ENCODE measurements at places on chromosomes 6 and 20.

- no peak for DNase-seq
These were observed 25.2 kb upstream of the QKI start for GRCh38 chr6:163389354-163389753.

GRCh38 chr6:110567957-110568696 is 91.7 kb upstream of the SLC22A16 start:
- DNase-seq, result no peak

GRCh38 chr20:10177326-10177725 is 41.3 kb upstream of the SNAP25 start:
- DNase-seq, result no peak

DNA sequence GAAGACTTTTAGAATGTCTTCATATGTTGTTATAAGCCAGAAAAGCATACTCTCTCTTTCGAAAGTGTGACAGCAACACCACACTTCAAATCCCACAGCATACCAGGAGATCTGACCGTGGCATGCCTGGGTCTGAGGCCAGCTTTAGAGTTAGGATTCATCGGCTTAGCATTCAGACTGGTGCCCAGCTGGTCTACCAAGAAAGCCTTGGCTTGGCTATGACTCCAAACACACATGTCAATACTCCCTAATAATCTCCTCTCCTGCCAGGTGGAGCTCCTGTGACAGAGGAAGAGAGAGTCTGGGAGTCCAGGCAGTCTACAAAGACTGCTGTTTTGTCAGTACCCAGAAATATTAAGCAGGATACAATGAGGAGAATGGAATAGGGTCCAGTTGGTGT is 77.1 kb upstream of the MAN1A1 start:
- DNase-seq, result no peak

DNA sequence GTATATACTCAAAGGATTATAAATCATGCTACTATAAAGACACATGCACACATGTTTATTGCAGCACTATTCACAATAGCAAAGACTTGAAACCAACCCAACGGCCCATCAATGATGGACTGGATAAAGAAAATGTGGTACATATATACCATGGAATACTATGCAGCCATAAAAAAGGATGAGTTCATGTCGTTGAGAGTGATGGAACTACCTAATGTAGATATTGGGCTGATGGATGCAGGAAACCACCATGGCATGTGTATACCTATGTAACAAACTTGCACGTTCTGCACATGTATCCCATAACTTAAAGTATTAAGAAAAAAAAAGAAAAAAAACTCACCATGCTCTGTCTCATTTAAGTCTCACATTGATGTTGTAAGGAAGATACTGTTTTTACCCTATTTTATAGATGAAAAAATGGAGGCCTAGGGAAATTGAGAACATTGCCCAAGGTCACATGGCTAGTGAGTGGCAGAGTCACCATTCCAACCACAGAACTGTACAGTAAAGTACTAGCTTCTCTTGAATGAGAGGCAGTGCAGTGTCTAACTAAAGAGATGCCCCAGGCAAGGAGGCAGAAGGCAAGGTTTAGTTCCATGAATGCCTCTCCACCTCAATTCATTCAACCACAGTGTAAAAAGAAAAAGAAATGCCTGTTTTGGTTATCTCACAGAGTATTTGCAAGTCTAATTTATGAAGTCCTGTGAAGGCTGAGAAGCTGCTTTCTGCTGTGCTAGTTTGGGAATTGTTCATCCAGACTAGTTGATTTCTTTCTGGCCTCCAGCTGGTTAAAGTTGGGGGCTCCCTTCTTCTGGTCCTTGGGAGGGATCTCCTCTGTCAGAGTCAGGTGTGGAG is 68.2 kb downstream of the FIG4 start:
- DNase-seq, result no peak

DNA sequence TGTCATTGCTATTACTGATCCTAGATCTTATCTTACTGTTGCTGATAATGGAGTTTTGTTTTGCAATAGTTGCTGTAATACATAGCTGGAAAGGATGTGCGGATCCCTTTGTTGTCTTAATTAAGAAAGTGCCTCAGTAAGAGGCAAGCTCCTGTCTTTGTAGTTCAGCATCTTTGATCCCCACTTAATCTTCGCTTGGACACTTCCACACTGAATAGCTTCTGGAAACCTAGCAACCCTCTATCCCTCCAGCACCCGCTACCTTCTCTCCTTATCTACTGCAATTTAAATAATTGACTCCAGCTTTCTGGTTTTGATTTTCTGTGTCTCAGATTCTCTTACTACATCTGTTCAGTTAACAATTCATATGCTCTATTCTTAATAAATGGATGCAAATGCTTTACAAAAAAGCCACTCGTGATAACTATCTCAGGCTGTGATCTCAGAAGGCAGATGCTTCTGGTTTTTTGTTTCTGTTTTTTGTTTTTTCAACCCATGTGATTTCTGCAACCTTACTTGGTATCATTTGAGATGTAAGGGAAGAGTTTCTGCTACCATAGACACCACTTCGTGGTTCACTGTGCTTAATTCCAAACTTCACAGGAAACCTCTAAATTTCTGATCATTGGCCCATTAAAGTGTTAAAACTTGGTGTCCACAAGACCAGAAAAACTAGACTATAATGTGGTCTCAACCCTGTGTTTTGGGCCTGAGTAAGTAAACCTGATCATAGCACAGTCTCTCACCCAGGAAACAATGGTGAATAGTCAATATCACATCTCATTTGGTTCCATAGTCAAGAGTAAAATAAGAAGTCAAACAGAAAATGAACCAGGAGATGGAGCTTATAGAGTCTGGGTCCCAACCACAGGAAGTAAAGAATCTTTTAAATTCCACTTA is 352.1 kb upstream of the SOX4 start:
- DNase-seq, result no peak

GRCh38 chr20:15162079-15162647 is 824.8 kb upstream of the FLRT3 start:
- no peak for DNase-seq

DNA sequence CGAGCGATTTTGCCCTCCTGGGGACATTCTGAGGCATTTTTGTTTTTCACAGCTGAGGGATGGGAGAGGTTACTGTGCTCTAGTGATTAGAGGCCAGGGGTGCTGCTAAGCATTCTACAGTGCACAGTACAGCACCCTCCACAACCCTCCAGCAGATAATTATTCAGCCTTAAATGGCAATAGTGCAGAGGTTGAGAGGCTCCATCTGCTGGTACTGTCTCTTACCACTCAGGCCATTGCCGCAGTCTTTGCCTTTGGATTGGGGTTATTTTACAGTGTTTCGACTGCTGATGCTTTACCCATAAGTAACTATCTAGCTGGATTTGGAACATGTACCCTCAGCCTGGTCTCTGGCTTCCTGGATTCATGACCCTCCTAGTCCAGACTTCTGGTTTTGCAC is 705.3 kb downstream of the KIF16B start:
- no peak for DNase-seq

- no peak for DNase-seq
These were observed 34.0 kb downstream of the MYH7B start for GRCh38 chr20:34989670-34990069.

DNA sequence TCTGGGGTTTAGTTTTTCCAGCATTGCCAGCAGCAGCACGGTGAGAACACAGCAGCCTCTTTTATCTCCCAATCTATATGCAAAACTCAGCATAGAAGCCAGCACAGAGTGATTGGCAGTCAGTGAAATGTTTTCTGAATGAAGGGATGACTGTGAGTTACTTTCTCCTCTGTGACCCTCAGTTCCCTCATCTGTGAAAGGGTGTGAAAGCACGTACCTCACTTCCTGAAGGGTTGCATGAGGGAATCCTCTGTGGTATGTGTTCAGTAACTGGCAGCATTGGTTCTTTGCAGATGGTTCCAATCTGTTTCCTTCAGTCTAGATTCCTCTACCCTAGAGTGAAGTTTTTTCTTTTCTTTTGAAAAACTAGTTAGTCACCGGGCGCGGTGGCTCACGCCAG is 40.0 kb downstream of the EFCAB8 start:
- DNase-seq, result no peak

DNA sequence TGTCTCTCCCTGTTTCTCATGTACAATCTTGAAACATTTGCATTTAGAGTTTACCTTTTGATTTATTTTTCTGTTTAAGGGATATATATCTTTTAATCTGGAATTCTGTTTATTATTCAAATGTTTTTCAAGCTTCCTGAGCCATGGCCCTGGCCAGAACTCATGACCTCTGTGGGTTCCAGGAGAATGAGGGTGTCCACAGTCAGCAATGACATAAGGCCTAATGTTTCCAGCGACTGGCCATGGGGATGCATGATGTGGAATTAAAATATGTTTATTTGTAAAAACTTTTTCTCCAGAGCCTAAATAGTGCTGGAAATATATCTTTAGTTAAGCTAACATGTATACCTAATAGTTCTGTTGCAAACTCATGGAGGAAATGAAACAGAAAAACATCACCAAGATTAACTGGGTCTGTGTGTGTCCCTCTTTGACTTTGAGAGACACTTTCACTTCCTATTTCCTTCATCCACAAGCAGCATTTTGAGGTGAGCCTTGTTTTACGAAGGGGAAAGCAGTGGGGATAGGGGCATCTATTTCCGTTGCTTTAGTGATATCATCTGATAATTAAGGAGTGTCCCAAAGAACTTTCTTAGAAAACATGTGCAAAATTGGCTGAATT is 87.6 kb downstream of the SMOC2 start:
- DNase-seq, result no peak

GRCh38 chr6:113148566-113148965 is 708.6 kb upstream of the MARCKS start:
- DNase-seq, result no peak

DNA sequence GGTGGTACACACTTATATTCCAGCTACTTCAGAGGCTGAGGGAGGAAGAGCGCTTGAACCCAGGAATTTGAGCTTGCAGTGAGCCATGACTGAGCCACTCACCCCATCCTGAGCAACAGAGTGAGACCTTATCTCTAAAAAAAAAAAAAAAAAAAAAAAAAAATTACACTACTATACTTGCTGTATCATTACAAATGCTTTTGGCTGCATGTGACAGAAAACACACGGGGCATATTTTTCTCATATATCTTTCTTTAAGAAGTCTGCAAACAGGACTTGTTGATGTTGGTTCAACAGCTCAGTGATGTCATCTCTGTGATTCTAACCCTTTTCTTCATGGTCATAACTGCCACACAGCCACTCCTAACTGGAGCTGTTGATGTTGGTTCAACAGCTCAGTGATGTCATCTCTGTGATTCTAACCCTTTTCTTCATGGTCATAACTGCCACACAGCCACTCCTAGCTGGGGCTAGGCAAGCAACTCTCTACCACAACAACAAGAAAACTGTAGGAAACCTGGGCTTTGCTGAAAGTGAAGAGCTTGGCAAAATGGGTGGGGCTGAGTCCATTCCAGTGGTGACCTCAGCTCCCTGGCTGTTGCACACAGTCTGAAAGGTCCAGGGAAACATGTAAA is 19.8 kb downstream of the MTFR2 start:
- DNase-seq, result no peak

- DNase-seq, result no peak
These were observed 847 bp upstream of the CD93 start for GRCh38 chr20:23086931-23087411.

DNA sequence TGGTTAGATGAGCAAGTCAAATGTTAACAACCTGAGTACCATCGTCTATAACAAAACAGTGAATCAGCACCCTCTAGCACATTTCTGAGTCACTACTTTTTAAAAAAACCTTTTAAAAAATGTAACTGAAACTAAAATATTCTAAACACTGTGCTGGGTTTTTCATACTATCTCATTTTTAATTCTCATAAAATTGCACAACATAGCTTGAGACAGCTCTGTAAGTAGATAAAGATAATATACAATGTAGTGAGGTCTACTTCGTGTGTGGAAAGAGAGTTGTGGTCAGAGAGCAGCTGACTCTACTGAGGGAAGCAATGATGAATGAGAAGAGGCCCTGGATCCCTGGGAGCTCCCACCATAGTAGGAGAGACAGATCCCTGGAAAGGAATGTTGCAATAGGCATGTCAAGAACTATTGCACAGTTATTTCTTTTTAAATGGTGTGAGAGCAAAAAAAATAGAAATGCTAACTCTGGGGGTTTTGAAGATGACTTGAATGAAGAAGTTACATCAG is 13.6 kb upstream of the CALHM6 start:
- DNase-seq, result no peak

GRCh38 chr6:21846541-21847451 is 253.2 kb downstream of the SOX4 start:
- DNase-seq, result no peak

DNA sequence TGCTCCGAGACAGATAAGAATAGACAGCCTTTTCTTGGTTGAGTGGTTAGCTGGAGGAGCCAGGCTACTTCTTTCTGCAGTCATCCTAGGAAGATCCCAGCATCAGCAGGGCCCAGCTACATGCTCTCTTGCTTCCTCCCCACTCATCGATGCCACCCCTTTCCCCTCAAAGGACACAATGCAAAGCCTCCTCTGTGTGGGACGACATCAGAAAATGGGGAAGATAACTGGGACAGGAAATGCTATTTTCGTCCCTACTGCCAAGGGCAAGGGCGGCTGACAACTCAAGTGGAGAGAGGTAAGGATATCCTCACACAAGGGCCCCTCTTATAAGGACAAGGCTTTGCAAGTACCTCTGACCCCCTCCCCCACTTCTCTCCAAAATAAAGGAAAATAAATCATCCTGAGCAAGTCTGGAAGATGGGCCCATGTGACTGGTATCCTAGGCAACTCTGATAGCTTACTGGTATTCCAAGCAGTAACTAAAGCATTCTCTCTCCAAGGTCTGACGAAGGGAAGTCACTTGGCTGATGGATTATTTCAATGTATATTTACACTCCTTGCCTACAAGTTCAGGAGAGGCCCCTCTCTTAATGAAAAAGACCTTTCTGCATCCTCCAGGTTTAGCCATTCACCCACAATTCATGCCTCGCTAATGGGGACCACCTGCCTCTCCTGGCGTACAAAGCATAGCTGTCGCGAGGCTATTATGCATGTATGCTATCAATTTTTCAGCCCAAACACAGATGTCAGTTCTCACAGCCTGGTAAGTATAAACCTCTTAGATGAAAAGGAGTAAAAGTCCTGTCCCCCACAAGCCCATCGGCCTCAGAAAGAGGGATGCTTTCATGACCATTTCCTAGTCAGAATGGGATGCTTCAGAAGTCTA is 11.3 kb downstream of the ELMO2 start:
- DNase-seq, result no peak

GRCh38 chr6:7175462-7175861 is 67.7 kb downstream of the RREB1 start:
- DNase-seq, result no peak
